ENCODE measurements at places on chromosomes 11 and 22.

GRCh38 chr11:10930972-10931760 is 73.3 kb upstream of the ZBED5 start:
- DNase-seq = peak; percentile 55

GRCh38 chr11:67492801-67493547 is 10.1 kb downstream of the AIP start:
- DNase-seq = no peak

- DNase-seq = no peak
These were observed 5.2 kb downstream of the CCDC134 start for GRCh38 chr22:41805639-41806038.

DNA sequence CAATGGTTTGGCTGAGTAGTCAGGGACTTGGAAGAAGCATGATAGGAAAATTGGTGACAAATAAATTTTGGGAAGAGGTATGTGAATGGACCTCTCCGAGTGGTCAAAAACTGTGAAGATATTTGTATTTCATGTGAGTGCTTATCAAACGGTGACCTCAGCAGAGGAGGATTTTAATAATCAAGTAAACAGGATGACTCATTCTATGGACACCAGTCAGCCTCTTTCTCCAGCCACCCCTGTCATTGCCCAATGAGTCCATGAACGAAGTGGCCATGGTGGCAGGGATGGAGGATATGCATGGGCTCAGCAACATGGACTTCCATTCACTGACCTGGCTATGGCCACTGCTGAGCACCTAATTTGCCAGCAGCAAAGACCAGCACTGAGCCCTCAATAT is 21.2 kb downstream of the MS4A4E start:
- no peak for DNase-seq

DNA sequence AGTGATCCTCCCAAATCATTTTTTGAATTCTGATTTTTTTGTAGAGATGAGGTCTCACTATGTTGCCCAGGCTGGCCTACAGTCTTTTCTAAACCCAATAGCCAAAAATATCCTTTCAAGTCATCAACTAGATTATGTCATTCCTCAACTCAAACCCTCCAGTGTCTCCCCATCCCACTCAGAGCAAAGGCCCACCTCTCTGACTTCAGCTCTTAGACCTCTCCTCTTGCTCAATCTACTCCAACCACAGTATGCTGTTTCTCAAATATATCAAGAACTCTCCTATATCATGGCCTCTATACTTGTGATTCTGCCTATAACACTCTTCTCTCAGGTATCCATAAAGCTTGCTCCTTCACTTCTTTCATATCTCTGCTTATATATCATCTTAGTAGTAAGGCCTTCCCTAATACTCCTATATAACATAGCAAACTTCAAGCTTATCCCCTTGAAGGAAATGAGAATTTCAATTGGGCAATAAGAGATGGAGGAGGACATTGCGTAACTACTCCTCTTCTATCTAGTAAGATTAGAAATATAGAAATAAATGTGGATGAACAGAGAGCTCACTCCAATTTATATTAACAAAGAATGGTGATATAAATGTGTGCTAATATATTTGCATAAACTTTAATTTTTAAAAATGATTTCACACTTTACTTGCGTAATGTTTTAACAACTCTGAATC is 24.5 kb downstream of the DLG2 start:
- DNase-seq = no peak

GRCh38 chr22:17774206-17774925 is at the start of gene BID:
BID (minus strand) TSS chr22:17774469; CDS start chr22:17750116, 24,353 bp downstream.
- DNase-seq = no peak

- DNase-seq = peak; percentile 86
These were observed at the start of gene CDPF1 for GRCh38 chr22:46250035-46250782. CDPF1 (minus strand) TSS chr22:46250293; CDS start chr22:46248284, 2,009 bp downstream.

DNA sequence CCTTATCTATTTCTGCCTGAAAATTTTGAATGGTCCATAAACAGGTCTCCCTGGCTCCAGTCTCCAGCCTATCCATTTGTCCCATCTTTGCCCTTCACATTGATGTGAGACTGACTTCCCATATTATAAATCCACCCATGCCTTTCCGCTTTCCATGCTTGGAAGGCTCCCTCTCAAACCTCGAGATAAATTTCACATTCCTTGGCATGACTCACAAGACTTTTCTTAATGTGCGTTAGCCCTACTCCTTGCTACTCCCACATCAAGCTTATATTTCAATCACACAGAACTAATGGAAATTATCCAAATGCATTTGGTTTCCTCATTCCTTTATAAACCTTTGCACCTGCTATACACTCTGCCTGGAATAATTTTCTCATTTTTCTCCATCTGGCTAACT is 163.7 kb upstream of the NTM start:
- DNase-seq = no peak

- DNase-seq = peak; percentile 68
These were observed 736 bp downstream of the RDX start for GRCh38 chr11:110295531-110296225.

GRCh38 chr11:111448831-111449557 is 63.2 kb downstream of the BTG4 start:
- no peak for DNase-seq

- peak; percentile 63 for DNase-seq
These were observed 109.6 kb downstream of the RRAS2 start for GRCh38 chr11:14249121-14249963.

Measured in NCI-H2171 treated with DMSO at 0.1 percent for 48 hours (cell line).